ENCODE measurements at places on chromosomes 11 and 22.

- DNase-seq = peak; percentile 19
Measured at GRCh38 chr22:29313126-29313575, 2.3 kb downstream of the RASL10A start.

DNA sequence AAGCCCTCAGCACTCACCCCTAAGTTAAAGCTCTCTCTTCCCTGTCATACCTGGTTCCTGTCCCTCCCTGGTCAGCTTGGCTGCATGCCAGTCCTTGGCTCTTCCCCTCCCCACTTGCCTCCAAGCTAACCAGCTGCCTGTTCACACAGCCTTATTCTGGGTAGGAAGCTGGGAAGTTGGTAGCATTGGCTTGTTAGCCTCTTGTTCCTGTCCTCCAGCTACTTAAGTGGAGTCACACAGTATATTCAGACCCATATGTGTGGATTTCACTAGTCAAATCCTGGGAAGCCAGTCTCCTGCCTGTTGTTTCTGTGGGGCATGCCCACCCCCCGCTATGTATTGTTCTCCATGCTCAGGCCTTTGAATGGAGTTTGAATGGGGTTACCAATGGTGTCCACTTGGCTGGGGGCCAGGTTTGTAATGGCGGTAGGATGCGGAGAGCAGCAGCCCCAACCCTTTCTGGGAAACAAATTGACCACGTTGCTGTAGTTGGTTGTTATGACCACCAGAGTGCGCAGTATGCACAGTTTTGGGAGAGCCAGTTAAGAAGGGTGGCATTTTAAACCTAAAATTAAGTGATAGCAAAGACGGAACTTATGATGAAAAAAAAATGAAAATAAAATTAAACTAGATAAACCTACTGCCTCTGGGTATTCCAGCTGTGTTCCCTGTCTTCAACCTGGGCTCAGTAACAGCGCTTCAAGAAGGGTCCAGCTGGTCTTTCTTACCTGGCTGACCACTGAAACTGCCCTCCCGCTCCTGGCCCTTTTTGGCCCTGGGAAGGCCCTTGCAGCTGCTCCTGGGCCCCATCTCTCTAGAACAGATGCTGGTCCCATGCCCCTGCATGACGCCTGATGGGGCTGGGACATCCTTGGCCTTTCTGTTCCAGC, 10.7 kb upstream of the RPS3 start:
- peak; percentile 86 for DNase-seq

DNA sequence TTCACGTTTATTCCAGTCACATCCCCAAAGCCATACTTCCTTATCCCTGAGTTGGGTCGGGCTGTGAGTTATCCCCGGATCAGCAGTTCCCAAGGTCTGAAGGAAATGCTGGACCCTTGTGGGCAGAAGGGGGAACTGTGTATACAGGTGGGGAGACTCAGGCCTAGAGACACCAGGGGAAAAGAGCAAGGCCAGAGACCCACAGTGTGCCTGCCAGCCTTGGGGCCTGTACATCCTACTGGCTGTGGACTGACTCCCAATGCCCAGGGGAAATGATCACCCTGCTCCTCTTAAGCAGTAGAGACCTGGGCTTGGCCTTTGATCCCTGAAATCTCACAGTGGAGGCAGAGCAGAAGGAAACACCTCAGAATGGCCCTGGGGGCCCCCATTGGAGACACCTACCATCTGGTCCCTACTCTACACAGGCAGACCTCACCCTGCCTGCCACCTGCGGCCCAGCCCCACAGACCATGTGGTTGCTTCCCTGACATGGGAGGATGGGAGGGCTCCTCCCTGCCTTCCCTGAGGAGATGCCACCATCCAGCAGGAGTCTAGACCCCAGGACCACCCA, 1.3 kb downstream of the SELENOM start:
- no peak for DNase-seq

GRCh38 chr11:68354148-68354872, 41.9 kb downstream of the LRP5 start:
- DNase-seq = no peak

DNA sequence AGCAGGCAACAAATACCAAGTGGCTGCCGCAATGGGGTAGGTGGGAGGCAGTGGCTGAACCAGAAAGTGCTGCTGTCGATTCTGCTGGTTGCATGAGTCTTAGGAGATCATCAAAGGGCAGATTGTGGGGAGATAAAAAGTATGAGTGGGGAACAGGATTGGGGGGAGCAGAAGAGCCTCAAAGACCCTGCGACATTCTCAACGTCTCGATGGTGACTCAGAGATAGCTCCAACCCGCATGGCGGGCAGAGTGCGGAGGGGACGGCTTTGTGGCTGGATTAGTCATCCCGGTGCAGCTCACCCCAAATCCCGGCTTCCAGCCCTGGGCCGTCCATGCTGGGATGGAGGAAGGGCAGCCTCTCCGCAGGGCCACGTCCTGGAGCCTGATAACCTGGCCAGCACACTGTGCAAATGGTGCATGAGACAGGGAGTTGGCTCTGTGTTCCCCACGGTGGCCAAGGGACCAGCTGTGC, 11.6 kb upstream of the RTN4R start:
- no peak for DNase-seq

GRCh38 chr22:35903571-35904335, 124.9 kb downstream of the RBFOX2 start:
- no peak for DNase-seq

DNA sequence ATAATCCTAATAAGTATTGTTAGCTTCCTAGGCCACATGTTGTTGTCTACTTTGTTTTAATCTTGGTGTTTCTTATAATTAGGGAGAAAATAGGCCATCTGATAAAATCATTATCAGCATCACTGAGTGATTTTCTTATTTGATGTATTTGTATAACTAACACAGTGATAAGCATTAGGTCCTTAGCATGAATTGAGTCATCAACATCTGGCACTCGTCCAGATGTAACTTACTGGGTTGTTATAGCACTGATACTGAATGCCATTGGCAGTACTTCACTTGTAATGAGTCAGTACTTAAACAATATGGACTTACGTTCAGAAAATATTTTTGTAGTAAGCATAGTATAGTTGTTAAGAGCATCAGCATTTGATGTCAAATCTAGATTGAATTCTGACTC, 16.2 kb downstream of the API5 start:
- DNase-seq = no peak

DNA sequence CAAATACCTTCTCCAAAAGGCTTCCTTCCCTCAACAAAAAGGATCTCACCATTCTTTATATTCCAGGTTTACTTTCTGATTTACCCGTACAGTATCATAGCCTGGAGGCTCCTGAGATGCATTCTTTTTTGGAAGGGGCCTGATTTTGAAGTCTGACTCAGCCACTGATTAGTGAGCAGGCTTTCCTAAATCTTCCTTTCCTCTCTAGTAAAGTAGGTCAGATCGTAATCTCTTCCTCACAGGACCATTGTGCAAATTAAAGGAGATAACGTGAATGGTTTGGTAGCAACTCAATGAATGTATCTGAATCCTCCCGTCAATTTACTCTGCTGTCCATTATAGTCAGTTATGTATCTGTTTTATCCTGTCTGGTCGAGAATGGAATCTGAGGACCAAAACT, 227.7 kb upstream of the ANO5 start:
- no peak for DNase-seq

- no peak for DNase-seq
Measured at GRCh38 chr11:94507485-94507884, 4.8 kb upstream of the C11orf97 start.

- no peak for DNase-seq
Measured at GRCh38 chr11:92931746-92932422, 37.6 kb upstream of the MTNR1B start.

GRCh38 chr11:122871302-122871701, 11.3 kb upstream of the JHY start:
- no peak for DNase-seq

DNA sequence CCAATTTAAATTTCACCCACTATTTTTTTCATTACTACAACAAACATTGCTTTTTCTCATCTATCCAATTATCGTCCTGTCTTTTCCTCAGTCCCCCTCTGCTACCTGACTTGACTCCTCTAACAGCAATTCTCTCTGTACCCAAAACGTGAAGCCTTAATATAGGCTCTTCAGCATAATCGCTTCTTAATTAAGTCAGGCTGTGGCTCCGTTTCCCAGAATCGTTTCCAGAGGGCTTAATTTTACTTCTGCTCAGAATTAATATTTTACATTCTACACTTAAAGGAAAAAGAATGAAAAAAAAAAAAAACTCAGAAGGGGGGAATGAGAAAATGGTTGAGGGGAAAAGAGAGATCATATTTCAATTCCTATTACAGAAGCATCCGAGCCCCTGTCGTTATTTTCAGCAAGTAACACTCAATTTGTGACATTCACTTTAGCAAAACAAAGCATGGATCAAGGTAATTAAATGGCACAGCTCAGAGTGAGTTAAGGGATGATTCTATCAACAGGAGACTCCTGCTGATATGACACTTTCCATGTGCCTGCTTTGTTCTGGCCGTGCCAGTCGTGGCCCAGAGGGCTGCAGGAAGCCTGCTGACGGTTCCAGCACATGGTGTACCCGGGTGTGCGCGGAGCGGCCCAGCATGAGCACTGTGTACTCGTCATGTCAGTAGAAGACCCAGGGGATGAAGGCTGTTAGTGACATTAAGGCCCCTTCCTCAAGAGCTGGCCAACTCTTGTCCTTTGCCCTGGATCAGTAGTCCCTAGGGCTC, 272.5 kb downstream of the NTM start:
- DNase-seq = no peak

- DNase-seq = no peak
Measured at GRCh38 chr22:44576311-44577260, 78.6 kb upstream of the RTL6 start.

DNA sequence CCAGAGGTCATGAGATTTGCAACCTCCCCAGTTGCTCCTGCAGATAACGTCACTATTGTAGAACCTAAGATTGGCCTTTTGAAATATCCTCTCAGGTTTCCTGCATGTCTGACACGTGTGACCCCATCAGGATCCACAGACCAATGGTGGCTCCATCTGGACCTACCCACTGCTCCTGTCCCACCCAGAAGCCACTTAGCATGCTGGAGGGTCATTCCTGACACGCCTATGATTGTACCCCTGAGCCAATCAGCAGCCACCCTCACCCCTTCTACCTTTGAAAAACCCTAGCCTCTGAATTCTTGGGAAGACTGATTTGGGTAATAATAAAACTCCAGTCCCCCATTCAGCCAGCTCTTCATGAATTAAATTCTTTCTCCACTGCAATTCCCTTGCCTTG, 20.1 kb upstream of the NARS2 start:
- DNase-seq = no peak

DNA sequence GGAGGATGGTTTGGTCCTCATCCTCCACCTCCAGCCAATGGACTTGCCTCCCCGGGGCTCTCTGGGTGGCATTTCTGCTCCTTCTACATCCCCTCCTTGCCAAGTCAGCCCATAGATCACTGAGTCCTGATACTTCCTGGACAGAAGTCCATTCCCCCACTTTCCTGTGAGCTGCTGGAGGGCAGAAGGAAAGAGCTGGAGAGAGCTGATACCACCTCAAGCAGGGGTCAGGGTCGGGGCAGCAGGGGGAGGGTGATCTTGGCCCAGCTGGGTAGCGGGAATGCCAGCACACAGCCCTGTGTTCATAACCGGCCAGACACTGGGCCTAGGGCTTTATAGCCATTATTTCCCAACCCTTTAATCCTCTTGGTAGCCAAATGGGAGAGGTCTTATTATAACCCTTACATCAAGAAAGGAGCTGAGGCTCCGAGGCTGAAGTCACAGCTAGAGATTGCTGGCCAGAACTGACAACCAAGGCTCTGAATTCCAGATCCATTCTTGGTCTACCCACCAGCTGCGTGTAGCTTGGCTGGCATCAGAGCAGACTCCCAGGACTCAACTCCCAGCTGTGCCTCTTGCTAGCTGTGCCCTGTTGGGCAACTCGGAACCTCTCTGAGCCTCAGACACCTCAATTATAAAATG, 39.9 kb downstream of the CD6 start:
- DNase-seq = no peak

- DNase-seq = peak; percentile 35
Measured at GRCh38 chr11:62588966-62589637, 2.2 kb downstream of the TUT1 start.

DNA sequence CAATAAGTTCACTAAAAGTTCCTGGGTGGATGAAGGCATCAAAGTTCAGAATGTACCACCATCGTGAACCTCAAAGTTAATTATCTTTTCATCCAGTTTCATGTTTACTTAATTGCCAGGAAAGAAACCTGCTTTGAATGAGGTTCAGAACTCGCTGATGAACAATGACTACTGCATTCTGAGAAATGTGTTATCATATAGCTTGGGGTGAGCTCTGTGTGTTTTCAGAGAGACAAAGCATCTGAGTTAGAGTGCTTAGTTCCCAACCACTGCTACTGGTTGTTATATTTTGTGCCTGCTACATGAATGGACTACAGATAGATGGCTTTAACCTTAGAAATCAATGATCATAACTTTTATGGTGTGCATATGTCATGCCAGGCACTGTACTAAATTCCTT, 1131.0 kb downstream of the DLG2 start:
- DNase-seq = no peak

DNA sequence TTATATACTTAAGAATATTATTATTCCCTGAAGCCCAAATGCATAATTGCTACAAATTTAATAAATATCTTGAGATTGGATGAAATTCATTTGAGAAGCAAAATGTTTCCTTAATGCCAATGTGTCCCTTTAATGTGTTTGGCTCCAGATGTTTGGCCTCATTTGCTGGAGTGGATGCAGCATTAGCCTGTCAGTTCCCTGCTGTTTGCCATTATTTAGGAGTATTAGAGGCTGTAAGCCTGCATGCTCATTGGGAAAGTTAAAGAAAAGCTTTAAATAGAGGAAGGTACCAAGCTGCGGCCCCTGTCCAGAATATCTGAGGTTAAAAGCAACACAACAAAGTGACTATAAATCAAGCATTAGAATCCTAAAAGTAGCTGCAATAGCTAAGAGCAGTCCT, 54.8 kb upstream of the PITPNB start:
- DNase-seq = no peak

Measured in CD4-positive, alpha-beta T cell treated with Interleukin-17A for 1 hour (primary cell).